Spinal cord (tissue), 10 donors: ENCODE measurements at places on chromosomes 1 and 21.

- no peak for DNase-seq
These were observed 12.4 kb downstream of the GPBP1L1 start for GRCh38 chr1:45673956-45674355.

DNA sequence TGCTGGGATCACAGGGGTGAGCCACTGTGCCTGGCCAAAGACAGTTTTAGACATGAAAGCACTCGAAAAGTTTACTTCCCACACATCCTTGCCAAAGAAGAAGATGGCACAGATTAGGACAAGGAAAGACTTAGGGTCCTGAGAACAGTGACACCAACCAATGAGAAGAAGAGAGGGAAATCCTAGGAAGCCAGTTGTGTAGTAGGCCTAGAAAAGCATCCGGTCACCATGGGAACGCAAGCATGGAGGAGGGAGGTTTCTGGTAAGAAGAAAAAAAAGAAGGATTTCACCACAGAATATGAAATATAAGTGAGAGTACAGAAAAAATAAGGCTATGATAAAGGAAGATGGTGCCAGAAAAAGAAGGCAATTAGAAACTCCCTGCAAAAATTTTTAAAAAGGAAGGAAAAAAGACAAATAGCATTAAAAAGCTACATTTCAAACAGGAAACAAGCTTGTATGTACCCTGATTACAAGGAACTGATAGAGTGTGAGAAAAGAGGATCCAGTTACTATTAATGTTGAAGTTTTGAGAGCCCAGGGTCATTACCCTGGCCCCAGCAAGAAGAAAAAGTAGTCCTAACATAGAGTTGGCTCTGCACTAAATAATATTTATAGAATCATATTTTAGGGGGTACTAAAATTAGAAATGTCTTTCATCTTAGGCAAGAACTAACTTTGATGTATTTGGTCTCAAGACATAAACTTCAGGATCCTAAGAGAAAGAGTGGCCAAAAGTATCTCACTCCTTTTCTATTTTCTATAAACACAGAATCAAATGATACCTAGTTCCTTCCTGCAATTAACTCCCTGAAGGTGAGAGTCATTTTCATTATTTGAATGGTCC is 16.1 kb downstream of the DIPK1A start:
- DNase-seq: no peak

DNA sequence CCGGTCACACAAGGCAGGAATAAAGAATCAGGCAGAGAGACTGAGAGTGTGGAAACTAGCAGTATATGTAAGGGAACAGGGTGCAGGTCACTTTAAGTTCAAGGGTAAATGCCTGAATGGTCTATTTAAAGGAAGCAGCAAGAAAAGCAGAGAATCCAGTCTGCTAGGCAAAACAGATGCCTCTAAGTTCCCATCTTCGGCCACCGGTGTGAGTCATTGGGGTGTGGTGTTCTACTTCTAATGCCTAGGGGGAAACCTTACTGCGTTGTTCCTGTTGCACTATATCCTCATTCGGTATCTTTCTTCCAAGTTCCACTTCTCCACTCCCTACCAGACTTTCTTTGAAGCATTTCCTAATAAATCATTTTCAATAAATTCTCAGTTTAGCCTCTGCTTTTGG is 259.9 kb downstream of the HHIPL2 start:
- DNase-seq: no peak

GRCh38 chr1:44038876-44039657 is 7.8 kb upstream of the SLC6A9 start:
- DNase-seq: no peak

DNA sequence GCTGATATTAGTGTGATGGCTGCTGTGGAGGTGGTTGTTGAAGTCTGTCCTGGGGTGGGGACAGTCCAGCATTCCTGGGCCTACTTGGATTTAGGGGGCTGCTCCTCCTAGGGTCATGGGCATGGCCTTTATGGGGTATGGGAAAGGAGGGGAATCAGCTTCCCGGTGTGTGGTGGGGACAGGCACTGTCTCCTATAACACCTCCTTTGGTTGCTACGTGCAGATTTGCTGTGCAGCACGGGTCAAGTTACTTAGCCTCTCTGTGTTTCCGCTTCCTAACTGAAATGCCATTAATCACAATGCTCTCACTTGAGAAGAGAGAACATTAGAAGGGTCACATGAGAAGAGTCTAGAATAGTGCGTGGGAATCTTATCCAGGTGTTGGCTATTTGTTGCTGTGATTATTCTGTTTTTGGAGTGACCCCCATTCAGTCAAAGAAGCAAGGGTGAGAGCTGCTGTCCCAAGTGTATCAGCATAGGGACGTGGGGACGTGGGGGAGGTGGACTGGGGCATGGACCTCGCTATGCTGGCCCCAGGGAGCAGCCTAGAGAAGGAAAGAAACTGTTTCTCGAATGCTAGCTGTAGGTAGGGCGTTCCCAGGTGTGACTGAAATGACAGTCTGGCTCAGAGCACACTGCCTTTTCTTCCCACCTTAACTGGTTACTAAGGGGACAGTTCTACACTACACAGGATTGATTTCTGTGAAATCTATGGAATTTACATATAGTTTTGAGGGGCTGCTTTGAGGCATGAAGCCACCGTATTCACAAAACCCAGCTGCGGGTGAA is 19.9 kb downstream of the SOX13 start:
- no peak for DNase-seq

DNA sequence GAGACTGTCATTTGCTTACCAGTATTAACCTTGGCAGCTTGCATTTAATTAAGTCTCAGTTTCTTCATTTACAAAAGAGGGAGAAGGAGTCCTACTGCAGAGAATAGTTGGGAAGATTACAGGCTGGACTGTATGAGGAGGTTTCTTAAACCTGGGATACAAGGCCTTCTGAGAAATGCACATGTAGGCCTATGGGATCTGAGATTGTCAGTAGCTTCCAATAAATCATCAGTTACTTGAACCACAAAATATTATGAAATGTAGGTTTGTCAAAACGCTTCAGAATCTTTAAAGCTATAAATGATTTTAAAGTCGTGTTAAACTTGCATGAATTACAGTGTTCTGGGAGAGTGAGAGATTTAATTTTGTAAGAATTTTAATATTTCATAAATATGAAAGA is 69.6 kb downstream of the NRIP1 start:
- no peak for DNase-seq

DNA sequence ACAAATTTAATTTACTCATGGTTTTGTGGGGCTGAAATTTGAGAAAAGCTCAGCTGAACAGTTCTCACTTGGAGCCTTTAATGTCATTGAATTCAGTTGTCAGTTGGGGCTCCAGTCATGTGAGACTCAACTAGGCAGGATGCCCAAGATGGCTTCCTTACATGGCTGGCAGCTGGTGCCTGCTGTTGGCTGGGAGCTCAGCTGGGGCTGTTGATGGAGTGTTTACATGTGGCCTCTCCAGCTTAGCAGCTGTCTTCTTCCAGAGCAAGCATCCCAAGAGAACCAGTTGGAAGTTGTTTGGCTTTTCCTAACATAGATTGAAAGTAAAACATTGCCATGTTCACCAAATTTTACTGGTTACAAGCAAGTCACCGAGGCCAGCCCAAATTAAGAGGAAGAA is 81.8 kb upstream of the KCNA3 start:
- DNase-seq: no peak

DNA sequence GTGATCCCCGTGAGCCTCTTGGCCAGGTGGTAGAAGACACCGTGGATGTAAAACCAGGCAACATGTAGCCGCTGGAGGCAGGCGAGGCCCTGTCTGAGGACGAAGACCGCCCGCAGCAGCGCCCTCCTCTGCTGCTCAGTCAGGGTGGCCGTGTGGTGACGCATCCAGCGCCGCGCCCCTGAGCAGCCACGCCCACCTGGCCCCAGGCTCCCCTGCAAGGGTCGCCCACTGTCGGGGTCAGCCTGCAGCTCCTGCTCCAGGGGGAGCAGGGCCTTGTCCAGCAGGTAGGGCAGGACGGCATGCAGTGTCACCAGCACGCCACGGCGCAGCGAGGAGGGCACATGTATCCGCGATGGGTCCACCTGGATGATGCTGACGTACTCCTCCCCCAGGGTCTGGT is 3.9 kb downstream of the PEX10 start:
- DNase-seq: no peak

DNA sequence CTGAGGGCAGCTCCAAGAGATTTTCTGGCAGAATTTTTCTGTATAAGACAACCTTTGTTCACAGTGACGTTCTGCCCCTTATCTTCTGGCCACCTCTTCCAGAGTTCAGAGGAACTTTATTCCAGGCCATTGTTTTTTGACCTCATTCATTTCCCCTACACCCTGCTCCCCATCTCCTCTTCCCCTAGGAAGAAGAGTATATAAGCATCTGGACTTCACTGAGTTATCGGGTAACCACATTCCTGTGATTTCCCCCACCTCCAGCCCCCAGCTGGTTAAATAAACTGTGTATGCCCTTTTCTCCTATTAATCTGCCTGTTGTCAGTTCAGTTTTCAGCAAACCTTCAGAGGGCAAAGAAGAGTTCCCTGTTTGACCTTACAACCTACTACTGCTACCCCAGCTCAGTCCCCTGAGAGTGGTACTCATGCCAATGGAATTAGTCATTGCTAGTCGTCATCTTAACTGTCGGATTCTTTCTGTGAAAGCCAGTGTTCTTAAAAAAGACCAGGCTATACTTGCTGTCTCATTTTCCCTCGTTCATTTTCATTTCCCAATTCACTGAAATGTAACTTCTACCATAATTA is 14.3 kb upstream of the ALG14 start:
- no peak for DNase-seq

- DNase-seq: no peak
These were observed 142.3 kb upstream of the TMPRSS15 start for GRCh38 chr21:18545908-18546307.

DNA sequence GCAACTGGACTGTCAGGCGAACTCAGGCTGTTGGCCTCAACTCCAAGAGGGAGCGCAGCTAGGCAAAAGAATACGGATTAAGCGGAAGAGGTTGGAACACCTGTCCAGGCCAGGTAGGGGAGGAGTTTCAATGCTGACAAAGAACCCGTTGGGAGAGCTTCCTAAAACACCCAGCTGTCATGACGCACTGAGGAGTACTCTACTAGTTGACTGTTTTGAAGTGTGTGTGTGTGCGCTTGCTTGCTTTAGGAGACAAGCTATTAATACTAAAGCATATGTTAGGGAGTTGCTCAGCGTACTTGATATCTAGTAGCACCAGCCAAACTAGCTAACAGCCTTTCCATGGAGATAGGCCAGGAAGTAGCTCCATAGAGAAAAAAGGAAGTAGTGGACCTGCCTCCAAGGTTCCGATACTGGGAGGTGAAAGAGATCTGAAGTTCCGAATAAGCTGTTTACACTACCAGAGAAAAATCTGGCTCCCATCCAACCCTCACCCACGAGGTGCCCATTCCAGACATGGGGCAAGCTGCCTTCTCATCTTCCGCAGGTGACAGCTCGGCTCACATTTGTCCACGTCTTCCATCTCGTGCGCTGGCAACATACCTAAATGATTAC is 974 bp upstream of the FNBP1L start:
- no peak for DNase-seq

- no peak for DNase-seq
These were observed 52.2 kb downstream of the CAPZB start for GRCh38 chr1:19432943-19433718.

DNA sequence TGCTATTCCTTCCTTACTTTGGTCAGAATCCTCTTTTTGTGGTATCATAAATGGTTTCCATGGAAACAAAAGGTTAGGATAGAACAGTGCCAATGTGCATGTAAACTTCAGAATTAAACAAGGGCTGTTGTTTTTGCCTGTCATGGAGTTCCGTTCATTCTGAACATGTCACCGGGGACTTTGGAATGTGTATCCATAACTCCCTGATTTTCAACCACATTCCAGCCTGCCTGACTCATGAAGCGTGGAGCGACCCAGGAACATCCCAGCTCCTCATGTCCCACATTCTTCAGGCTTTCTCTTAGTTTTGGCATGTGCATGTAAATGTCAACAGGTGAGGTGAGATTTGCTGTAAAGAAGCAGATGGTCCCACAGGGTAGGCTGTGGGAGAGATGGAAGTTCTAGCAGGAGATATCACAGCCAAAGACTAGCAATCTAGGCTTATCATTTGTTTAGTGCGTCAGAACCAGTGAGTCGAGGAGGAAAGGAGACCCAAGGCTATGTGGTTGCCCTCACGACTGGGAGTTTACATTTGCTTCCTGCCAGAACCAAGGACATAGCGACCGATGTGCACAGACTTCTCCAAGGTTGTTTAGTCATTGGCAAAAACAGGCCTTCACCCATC is 23.0 kb upstream of the DNAJC11 start:
- DNase-seq: no peak

- DNase-seq: no peak
These were observed 83.1 kb downstream of the WDR3 start for GRCh38 chr1:118012515-118013124.

GRCh38 chr1:201362906-201363305 is 14.6 kb downstream of the TNNT2 start:
- no peak for DNase-seq

GRCh38 chr1:206926286-206926685 is 4.5 kb upstream of the FCMR start:
- no peak for DNase-seq

GRCh38 chr1:110897681-110898080 is 24.7 kb downstream of the CD53 start:
- DNase-seq: no peak

DNA sequence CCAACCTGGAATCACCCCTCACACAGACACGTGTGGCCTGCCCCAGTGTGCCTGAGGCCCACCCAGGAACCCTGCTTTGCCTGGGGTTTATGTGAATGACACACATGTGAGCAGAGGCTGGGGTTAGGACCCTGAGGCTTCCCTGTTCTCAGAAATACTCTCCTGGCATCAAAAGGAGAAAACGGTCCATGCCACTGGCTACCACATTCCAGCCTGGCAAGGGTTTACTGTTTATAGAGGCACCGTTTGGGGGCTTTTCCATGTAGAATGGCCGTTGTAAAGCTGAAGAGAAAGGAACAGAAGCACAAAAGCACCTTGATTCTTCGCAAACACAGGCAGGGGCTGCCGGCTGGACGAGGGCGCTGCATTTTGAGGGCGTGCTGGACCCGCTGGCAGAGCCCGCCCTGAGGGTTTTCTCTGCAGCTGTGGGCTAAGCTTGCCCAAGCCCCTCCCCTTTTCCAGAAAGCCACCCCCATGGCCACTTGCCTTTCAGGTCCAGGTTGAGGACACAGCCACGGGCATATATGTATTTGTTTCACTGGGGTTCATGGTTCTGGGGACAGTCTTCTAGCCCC is 13.0 kb downstream of the TFF3 start:
- DNase-seq: no peak

- no peak for DNase-seq
These were observed 421.5 kb downstream of the KIF26B start for GRCh38 chr1:245576323-245576722.

DNA sequence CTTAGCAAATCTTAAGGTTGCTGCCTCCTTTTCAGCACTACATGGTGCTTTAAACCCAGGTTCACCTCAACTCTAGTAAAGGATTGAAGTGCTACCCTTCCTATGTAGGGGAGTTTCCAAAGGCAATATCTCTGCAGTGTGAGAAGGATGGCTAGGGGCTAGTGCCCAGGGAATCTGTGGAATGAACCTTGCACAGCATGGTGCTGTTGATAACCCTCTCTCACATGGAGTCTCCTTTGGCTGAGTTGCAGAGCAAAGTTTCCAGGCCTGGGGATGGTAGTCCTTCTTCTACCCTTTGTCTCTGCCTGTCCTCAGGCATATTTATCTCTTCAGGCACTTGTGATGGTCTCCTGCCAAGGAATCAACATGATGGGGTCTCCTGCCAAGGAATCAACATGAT is 59.4 kb downstream of the AXDND1 start:
- DNase-seq: no peak
